Activated CD8-positive, alpha-beta memory T cell treated with anti-CD3 and anti-CD28 coated beads, Interleukin-2, amount 10 ng/mL, durations not matched to agents 7 days and 5 days (primary cell): ENCODE measurements at places on chromosomes 6 and 20.

DNA sequence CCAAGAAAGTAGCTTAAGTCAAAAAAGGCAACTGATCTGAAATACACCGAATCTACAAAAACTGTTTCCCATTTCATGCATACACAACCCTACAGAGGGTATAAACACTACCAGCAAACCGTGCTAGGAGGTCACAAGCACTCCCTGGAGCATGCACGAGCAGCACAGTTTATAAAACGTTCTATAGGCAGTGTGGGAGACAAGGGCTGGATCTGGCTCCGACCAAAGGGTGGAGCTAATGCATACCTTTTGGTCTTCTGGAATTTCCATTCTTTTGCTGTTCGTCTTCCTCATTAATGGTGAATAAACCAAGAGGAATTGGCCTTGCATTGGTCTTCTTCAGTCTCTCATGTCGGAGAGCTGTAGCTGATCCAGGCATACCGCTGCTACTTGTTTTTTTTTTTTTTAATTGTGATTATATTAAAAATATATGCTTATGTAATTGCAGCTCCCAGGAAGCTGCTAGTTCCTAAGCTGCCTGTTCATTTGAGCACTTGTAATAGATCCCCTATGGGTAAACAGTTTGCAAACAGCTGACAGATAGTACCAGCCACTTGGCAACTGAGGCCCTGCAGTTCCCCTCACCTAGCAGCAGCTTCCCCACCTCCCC, 24.5 kb downstream of the MAP7 start:
- no peak for DNase-seq

- DNase-seq: no peak
Observed at GRCh38 chr20:44610313-44610962, 28.1 kb downstream of the PKIG start.

DNA sequence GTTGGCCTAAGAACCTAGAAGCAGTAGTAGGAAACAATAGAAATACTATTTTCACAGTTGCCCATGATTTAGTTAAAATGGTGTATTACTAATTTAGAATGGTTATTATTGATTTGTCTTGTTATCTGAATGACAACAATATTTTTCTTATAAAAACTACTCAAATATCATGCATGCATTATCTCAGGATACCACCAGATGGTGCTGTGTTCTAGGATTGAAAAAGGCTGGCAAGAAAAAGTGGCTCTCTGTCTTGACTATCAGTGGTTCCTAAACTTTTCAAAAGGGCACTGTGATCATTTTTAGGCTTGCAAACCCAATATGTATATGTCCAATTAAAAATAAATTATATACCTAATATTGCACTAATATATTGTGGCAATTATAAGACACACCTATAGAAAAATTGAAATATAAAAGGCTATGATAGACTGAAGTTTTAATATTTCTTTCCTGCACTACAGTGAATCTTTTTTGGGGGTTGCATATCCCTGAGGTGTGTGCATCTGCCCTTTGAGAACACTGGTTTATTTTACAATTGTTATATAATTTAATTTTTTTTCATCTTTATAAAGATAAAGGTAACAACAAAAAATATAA, 131.7 kb upstream of the MLIP start:
- no peak for DNase-seq

- DNase-seq: no peak
Observed at GRCh38 chr6:104711371-104711770, 148.3 kb downstream of the HACE1 start.

DNA sequence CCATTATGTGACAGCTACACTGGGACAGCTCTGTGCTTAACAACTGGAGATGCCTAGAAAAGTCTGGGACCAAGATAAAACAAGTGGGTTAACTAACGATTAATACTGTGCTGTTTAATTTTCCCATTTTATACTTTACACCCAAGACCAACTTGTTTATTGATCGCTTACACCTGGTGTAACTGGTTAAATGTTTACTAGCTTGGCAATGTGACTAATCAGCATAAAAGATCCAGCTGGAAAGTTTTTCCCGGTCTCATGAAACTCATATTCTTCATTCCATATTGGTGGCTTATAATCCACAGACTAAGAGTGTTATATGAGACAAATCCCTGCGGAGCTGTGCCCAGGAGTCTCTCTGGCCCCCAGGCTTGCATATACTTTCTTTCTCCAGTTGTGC, 101.7 kb upstream of the GJE1 start:
- DNase-seq: no peak

DNA sequence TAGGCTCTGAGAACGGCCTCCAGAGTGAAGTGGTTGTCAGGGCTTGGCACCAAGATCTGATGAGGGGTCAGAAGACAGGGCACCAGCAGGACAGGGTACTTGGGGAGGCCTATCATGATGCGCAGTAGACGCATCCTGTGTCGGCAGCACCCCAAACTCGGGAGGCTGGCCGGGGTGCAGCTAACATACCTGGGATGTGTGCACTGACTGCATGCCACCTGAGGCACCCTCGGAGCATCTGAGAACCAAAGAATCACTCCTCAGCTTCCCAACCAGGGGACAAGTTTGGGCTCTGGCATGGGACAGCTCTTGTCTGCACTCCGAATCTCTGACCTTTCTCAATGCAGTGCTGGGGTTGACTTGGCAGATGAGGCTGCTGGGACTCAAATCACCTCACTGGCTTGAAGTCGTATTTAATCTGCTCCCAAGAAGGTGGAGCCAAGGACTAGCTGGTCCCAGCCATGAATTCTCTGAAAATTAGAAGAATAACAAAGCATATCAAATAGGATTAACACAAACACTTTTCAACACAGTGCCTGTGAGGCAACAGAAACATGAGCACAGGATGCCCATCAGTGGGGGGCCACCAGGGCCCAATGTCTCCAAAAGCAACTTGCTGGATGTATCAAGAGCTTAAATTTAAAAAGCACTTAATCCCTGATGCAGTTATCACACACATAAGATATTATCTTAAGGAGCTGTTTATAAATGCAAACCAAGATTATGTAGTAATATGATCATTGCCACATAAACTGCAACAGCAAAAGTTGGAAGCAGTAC, 348.8 kb downstream of the PREX1 start:
- DNase-seq: no peak

GRCh38 chr20:1915725-1916124, 20.5 kb downstream of the SIRPA start:
- no peak for DNase-seq

- DNase-seq: no peak
Observed at GRCh38 chr6:55443238-55444134, 116.2 kb downstream of the GFRAL start.

DNA sequence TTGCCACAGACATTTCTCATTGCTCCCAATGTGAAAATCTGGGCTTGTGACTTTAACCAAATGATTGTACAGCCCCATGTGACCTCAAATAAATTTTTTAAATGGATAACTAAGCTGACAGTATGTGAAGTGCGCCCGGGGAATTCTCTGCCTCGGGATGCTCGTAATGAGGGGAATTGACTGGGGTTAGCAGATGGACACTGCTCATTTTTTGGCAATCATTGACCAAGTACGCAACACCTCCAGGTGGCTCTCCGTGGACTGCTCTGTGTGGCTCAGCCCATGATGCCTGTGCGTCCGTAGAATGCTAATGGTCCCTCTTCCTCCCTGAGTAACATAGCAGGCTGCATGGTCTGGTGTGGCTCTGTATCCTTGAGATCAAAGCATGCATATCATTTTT, 42.4 kb downstream of the FARS2 start:
- DNase-seq: no peak

DNA sequence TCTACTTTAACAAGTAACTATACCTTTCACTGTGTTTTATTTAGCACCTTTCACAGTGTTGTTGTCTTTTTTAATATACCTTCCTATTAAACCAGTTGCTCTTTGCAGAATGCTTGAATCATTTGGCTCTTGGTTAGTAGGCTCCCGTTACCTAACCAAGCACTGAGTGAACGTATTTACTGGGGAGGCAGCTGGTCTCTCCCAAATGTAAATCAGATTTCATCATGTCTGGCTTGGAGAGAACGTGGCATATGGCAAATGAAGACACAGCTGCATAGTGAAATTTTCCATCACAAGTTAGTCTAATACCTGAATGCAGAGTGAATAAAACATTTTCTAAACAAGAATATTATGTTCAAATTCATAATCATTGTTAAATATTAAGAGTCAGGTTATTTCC, 12.4 kb downstream of the HTR1E start:
- no peak for DNase-seq

DNA sequence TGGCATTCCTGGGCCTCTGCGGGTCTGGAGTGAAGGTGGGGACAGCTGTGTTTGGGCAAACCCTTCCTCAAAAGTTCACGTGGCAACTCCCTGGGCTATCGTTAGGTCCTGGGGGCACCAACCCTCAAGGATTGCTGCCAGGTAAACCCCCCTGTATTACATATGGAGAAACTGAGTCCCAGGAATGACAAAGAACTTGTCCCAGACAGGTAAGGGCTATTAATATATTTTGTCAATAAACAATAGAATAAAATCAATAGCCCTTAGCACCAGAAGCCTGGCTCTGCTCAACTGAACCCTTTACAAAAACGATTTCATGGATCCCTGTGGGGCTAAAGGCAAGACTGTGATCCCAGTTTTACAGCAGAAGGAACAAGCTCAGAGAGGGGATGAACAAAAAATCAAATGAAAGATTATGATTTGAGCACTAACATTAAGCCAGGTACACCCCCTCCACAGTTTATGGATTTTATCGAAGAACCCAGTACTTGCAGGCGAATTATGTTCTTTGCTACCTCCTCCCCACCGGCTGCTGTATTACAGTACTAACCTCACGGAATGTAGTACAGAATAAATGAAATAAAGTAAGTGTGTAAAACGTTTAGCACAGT, 2.7 kb downstream of the ID1 start:
- no peak for DNase-seq

DNA sequence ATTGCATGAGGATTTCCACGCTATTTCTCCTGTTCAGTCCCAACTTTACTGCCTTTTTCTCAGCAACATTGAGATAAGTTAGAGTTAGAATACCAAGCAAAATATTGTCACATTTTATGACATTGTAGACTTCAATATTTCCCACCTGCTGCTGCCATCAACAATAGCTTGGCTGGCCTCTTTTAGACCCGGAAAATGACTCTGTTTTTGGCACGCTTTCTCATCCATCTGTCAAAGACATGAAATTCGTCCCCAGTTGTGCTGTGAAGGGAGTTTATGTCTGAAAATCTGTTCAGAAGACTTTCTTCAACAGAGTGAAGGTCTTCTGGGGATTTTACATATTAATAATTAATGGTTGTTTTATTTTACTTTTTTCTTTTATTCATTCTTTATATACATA, 857.3 kb downstream of the FRK start:
- no peak for DNase-seq

DNA sequence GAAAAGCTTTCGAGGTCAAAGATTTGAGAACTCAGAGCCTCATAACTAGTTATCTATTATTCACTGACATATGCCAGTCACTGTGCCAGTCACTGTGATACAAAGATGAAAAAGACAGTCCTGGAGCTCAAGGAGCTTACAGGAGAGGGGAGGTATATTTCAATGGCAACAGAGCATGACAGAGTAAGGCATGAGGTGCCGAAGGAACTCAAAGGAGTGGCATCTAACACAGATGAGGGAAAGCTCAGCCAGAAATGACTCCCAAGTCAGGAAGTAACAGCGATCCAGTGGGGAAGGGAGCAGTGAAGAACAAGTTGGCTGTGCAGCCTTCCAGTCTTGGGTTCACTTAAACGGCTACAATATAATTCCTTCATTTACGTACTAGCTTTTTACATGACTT, 46.6 kb downstream of the DTNBP1 start:
- DNase-seq: no peak

- DNase-seq: no peak
Observed at GRCh38 chr6:5087389-5087788, 2.2 kb downstream of the PPP1R3G start.

GRCh38 chr6:3429211-3429610, 27.6 kb downstream of the SLC22A23 start:
- no peak for DNase-seq

DNA sequence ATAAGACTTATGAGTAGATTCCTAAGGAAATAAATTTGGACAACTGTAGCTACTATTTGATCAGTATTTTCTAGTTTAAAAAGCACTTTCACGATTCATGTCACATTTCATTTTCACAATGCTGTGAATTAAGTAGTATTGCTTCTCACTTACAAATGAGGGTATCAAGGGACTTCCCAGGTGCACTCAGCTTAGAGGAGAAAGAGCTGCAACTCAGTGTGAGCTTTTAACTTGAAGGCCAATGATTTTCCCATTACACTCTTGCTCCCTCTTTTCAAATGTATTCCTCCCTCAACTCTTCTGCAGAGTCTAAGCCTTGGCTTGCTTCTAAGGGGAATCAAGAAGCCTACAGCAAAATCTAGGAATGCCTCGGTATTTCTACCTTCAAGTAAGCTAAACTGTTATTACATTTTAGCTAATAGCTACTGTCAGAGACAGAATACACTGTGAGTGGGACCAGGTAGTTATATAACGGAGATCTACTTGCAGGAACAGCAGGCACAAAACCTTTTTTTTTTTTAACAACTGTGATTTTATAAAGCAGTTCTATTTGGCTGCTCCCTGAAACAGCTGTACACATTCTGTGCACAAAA, 339.0 kb downstream of the SYNE1 start:
- DNase-seq: no peak

- no peak for DNase-seq
Observed at GRCh38 chr20:51510169-51510568, 32.4 kb downstream of the NFATC2 start.

- no peak for DNase-seq
Observed at GRCh38 chr20:43543138-43543537, 15.7 kb upstream of the SGK2 start.

- DNase-seq: no peak
Observed at GRCh38 chr6:3341467-3341866, 82.7 kb downstream of the PSMG4 start.

DNA sequence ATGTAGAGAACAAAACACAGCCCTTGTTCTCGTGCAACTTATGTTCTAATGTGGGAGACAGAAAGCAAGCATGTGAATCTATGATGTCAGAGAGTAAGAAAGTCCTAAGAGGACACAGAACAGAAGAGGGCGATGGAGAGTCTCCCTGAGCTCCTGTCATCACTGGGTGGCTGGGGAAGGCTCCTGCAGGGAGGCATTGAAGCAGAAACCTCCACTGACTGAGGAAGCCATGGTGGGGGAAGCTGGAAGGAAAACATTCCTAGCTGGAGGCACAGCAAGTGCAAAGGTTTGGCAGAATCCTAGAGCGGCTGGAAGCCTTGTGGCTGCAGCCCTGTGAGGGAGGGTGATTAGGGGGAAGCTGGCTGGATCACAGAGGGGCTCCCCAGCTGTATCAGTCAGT, 248.0 kb downstream of the CDH26 start:
- no peak for DNase-seq
